ENCODE measurements at places on chromosomes 7 and 10. TPM values are rescaled to one million over a fixed set of nuclear protein-coding genes. Genes with fewer than 3 reads are reported as not detected.

Gene PDZD7
- 3.4 TPM for total RNA-seq

Gene FAM237B
- not detected for total RNA-seq

Gene CRPPA
- 2.7 TPM for total RNA-seq

Gene SEMA3D
- total RNA-seq: 18.9 TPM

Gene SRRM3
- total RNA-seq: not detected

All from aortic smooth muscle cell (primary cell).